ENCODE measurements at places on chromosomes 16 and 17.

GRCh38 chr17:29847527-29848400 lies 82.3 kb downstream of the SSH2 start:
- DNase-seq, result no peak

DNA sequence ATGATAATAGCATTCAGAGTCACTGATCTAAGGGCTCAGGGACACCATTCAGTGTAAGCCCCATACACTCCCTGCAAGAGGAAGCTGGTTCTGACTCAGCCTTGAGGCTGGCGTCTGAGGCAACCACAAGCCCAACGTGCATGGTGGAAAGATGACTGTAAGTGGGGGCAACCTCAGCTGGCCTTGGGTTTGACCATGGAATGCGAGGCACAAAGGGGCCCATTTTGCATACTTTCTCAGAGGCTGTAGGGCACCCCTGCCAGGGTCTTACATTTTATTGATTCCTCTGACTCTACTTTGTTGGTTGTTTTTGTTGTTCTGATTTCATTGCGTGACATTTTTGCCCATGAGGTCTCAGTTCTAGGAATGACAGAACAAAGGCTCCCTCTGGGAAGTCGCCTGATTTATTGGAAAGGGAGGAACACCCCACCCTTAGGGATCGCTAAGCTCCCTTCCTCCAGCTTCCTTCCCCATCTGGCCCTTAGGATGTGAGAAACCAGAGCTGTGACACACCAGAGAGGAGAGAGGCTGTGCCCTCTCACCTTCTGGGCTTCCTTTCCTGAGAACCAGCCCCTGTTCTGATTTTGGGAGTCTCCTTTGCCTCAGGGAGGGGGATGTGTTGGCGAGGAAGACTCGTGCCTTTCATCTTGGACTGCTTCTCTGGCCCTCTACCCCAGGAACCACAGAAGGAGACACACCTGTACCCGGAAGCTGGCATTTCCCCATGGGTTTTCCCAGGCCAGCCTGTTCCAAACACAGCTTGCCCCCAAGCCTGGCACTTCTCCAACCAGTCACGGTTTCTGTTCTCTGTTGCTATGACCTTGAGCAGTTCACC lies 5.6 kb upstream of the CIITA start:
- DNase-seq, result peak; percentile 45

DNA sequence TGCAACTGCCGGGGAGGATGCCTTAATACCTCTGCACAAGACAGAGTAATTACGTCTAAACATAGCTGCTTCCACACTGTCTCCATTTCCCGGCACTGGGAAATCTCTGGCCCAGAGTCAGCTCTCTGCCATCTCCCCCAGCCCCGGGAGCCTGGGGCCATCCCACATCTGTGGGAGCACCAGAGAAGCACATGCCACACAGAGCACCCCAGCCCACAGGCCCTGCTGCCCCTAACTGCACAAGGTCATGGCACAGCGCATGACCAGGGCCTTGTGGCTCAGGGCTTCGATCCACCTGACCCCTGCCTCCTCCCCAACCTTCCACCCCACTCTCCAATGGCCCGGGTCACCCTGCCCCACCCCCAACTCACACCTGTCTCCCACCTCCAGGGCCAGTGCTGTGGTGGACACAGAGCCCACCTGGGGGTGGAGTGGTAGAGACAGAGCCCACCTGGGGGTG lies 36.6 kb upstream of the RBFOX3 start:
- no peak for DNase-seq

GRCh38 chr16:89670496-89671431 lies 13.1 kb downstream of the SPATA33 start:
- DNase-seq, result no peak

GRCh38 chr16:13507530-13507929 lies 412.4 kb upstream of the ERCC4 start:
- DNase-seq, result no peak

DNA sequence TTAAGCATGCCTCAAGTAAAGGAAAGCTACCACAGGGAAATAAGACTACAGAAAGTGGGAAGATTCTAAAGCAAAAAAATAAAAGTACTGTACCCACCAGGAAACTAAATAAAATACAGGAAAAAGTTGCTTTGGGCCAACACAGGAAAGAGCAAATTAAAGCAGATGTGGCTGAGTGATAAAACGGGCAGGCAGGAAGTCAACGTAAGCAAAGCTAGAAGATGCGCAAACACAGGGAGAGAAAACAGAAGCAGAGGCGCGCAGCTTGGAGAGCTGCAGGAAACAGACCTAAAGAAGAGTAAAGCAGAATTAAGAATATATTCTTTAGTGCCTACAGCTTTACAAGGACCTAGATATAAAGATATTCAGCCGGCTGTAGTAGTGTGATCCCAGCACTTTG lies 21.7 kb downstream of the USP36 start:
- peak; percentile 28 for DNase-seq

- no peak for DNase-seq
Measured at GRCh38 chr16:62597875-62598274, 561.6 kb upstream of the CDH8 start.

- DNase-seq, result peak; percentile 92
Measured at GRCh38 chr17:75783069-75783783, 1.4 kb upstream of the UNK start.

DNA sequence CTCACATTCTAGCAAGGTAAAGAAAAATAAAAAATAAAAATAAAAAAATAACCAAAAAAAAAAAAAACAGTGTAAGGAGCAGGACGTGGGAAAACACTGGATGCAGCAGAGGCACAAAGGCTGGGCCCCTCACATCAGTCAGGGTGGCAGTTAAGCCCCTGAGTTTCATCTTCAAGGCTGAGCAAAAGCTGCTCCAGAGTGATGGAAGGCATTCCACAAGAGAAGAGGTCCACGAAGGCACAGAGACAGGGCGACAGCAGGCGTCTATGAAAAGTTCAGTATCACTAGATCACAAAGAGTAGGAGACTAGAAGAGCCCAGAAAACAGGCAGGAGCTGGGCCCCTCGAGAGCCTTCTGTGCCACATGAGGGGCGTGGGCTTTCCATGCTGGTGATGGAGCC lies 12.0 kb downstream of the TMEM186 start:
- no peak for DNase-seq

DNA sequence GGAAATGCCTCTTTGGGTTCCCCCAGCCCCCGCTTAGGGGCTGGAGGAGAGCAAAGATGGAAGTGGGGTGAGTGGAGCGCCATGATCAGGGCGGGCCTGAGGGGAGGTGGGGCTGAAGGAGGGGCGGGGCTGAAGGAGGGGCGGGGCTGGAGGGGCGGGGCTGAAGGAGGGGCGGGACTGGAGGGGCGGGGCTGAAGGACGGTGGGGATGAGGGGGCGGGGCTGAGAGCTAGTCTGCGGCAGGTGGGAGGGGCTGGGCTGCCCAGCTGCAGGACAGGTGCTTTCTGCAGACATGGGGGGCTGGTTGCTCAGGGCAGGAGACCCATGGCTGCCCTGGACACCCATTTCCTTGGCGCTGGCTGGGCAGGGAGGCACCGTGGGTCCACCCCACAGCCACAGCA lies 39.1 kb upstream of the PABPN1L start:
- no peak for DNase-seq

DNA sequence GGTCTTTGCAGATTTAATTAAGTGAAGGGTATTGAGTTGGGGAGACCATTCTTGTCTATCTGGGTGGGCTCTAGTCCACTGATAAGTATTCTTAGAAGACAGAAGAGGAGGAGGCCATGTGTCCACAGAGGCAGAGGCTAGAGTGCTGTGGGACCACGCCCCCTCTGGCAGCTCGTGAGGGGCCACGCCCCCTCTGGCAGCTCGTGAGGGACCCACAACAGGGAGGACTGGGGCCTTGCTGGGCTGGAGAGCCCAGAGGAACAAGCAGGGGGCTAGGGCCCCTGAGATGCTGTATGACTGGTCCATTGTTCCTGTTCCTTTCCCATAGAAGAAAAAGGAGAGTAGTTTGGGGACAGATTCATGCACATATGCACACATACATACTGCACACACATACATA lies 106.8 kb downstream of the METRNL start:
- no peak for DNase-seq

- DNase-seq, result no peak
Measured at GRCh38 chr16:19289811-19290485, 4.4 kb downstream of the CLEC19A start.

DNA sequence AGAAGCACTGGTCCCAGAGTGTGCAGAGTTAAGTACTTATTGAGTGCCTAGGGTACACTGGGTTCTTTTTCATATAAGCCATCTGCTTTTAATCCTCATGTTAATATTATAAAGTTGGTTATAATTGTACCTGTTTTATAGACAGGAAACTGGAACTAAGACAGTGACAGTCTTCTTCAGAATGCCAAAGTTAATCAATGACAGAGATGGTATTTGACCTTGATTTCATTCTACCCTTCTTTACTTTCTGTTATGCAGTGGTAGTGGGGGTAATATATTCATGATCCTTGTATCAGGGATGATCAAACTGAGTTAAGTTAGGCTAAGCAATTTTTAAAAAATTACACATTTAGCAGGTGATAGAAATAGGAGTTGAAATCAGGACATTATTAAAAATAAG lies 108.6 kb upstream of the GOT2 start:
- DNase-seq, result no peak

DNA sequence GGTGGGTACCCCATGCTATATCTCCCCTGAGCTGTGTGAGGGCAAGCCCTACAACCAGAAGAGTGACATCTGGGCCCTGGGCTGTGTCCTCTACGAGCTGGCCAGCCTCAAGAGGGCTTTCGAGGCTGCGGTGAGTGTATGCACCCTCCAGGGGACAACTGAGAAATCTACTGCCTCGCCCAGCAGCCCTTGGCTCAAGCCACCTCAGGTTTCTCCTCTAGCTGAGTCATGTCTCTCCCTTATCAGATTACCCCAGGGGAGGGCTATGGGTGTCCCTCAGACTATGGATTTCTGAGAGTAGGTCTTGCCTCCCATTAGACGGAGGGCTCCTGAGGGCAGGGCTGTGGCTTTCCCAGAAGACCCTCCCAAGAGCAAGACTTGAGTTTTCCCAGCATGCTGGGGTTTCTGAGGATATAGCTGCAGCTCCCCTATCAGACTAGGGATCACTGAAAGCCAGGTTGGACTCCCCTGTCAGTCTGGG lies 6.7 kb downstream of the NEK8 start:
- no peak for DNase-seq

- no peak for DNase-seq
Measured at GRCh38 chr17:61127960-61128359, 271.7 kb upstream of the TBX2 start.

DNA sequence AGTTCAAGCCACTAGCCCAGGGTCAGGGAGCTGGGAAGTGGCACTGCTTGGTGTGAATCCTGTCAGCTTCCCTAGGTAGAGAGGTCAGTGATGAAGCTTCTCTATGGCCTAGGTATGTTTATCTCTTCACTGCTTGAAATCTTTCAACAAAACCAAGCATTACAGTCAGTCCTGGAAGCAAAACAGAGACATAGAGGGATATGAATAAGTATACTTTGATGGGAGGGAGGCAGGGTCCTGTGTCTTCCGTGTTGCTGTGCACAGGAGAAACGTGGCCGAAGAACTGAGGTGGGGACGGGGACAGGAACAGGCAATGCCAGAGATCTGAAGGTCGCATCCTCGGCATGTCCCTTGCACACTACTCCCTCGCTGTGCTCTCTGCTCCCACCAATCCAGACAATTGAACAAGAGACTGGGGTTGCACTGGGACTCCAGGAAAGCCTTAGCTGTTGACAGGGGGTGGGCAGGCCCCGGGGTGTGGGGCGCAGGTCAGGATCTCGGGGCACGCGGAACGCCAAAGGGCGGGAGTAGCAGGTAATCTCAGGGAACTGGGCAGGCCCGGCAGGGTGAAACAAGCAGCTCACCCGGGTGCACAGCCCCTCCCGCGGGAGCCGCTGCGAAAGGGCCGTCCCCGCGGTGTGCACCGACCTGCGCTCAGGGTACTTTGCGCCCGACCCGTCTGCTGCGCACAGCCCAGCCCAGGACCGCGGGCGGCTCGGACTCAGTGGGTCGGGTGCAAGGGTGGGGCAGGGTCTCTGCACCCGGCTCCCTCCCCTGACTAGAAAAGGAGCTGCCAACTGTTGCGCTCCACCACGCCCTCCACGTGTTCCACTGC lies at the start of gene MT1H:
Gene MT1H (plus strand): TSS at position 810 of the 835 bp plus-strand sequence. CDS start 71 bp downstream, outside the sequence.
- DNase-seq, result no peak

- DNase-seq, result no peak
Measured at GRCh38 chr17:10605221-10605783, 51.8 kb downstream of the MYH3 start.

DNA sequence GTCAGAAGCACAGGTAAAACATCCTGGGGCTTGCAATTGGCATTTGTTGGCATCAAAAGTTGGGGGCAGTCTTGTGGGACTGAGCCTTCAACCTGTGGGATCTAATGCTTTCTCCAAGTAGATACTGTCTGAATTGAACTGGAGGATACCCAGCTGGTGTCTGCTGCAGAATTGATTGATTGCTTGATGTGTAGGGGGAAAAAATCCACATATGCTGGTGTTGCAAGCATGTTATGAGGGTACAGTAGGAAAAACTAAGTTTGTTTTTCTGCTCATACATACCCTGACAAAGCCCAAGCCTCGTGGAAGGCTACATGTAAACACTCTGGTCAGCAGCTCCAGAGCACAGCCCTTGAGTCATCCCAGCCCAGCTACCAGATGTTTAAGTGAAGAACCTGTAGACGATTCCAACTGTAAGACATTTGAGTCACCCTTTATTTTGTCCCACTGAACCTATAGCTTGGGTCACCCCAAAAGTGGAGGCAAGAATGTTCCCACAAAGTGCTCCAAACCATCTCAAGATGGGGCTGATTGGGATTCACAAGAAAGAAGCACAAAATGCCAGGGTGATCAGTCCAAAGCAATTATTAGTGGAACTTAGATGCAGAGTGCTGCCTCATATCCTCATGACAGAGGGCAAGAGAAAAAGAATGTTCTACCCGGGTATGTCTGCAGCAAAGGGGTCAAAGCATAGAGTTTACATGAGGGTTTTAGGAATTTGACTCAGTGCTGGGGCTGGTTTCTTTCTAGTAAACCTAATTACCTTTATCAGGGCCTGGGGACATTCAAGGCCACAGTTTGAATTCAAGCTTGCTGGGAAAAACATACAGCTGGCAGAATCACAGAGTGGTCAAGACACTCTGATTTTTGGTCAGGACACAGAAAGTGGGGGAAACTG lies 9.6 kb upstream of the APPBP2 start:
- no peak for DNase-seq

DNA sequence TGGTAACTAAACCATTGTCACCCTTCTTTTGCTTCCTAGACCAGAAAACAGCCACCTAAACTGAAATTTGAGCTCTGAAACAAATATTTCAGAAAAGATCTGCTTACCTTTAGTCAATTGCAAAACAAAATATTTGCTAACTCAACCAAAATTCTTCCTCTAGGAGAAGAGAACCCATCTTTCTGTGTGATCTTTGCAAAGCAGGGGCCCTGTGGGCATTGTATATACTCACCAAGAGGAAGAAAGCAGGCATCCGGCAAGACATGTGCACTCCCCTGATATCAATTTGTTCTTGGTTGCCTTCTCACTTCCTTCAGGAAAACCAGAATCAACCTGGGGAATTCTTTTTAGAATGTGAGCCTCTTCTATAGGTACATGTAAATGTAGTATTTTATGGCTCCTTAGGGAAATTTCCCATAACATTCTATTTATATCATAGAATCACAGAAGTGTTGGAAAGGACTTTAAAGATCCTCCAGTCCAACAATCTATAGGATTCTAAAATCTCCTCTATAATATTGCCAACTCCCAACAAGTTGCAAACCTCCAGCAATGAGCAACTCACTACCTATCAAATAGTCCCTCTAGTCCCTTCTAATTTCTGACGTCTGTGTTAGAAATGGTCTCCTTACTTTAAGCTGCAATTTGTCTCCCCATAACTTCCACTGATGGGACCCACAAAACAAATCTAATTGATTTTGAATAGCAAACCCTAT lies 966 bp downstream of the SLFN14 start:
- no peak for DNase-seq
